ENCODE measurements at places on chromosomes 7 and 10. TPM values are rescaled to one million over a fixed set of nuclear protein-coding genes. Genes with fewer than 3 reads are reported as not detected.

Gene HOXA13
- not detected for total RNA-seq

Gene ANKRD30A
- total RNA-seq = not detected

Gene ASB13
- total RNA-seq = 14.1 TPM

Gene CYP2C19
- total RNA-seq = not detected

Gene COL13A1
- total RNA-seq = not detected

Gene ZNF736
- total RNA-seq = 21.8 TPM

Gene NUP205
- 57.8 TPM for total RNA-seq

GRCh38 chr7:104584620-104585019 is 256.2 kb downstream of the LHFPL3 start:
- H3K27ac ChIP-seq = no peak overlapping the region
- no peaks in the 10 kb centered on the region for H3K4me1 ChIP-seq
- no peaks in the 10 kb centered on the region for H3K27me3 ChIP-seq
- no peak for DNase-seq
- no peaks in the 10 kb centered on the region for H3K36me3 ChIP-seq
- H3K4me3 ChIP-seq = no peak overlapping the region

- no peak for DNase-seq
- no peaks in the 10 kb centered on the region for H3K27me3 ChIP-seq
- no peaks in the 10 kb centered on the region for H3K36me3 ChIP-seq
- no peak overlapping the region for H3K4me3 ChIP-seq
Measured at GRCh38 chr7:52615021-52615695, 420.3 kb upstream of the POM121L12 start.

- no peak for DNase-seq
- H3K27me3 ChIP-seq = no peaks in the 10 kb centered on the region
- no peak overlapping the region for H3K4me3 ChIP-seq
- H3K36me3 ChIP-seq = peaks cover 5% of the 10 kb centered on the region
- no peaks in the 10 kb centered on the region for H3K4me1 ChIP-seq
- no peak overlapping the region for H3K27ac ChIP-seq
Measured at GRCh38 chr7:133355325-133355708, 102.4 kb downstream of the EXOC4 start.

DNA sequence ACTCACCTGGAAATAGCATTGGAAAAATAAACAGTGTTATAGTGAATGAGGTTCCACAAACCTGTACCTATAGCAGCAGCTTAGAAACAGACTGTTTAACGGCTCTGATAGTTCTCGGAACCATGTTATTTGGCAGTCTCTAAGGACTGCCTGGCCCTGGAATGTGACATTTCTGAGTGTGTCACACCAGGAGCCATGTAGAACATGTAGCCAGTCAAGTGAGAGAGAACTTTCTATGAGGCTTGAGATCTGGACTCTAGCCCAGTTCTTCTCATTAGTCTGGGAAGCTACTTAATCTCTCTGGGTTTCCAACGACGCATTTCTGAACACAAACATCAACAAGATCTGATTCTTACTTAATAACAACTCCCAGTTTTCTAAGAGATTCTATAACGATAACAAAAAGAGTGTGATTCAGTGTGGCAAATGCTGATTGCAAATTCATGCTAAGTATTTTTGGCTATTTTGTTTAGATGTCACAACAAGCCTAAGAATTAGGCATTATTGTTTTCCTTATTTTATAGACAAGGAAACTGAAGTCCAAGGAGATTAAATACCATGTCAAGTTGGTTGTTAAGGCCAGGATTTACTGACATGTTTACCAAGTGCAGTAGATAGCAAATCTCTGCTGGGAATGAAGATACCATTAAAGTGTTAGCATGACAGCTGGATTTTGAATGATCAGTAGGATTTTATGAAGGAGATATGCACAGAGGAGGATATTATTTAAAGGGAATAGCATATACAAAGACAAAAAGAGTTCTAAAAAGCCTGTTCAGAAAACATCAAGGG is 47.2 kb downstream of the APBB1IP start:
- no peaks in the 10 kb centered on the region for H3K27me3 ChIP-seq
- H3K4me3 ChIP-seq = no peak overlapping the region
- H3K36me3 ChIP-seq = peaks cover 10% of the 10 kb centered on the region
- peaks cover 77% of the 10 kb centered on the region for H3K4me1 ChIP-seq
- no peak for DNase-seq

- no peaks in the 10 kb centered on the region for H3K36me3 ChIP-seq
- no peak for DNase-seq
- no peaks in the 10 kb centered on the region for H3K4me1 ChIP-seq
- no peak overlapping the region for H3K4me3 ChIP-seq
Measured at GRCh38 chr7:66732439-66732838, 8.1 kb upstream of the RABGEF1 start.

GRCh38 chr10:21810582-21811244 is 192.8 kb downstream of the DNAJC1 start:
- no peak overlapping the region for H3K4me3 ChIP-seq
- H3K4me1 ChIP-seq = no peaks in the 10 kb centered on the region
- H3K27ac ChIP-seq = no peak overlapping the region
- H3K27me3 ChIP-seq = no peaks in the 10 kb centered on the region

- H3K4me1 ChIP-seq = no peaks in the 10 kb centered on the region
- H3K36me3 ChIP-seq = peaks cover 20% of the 10 kb centered on the region
- H3K27ac ChIP-seq = no peak overlapping the region
- no peak for DNase-seq
- H3K4me3 ChIP-seq = no peak overlapping the region
- no peaks in the 10 kb centered on the region for H3K27me3 ChIP-seq
Measured at GRCh38 chr10:73076360-73077183, 20.1 kb downstream of the P4HA1 start.

DNA sequence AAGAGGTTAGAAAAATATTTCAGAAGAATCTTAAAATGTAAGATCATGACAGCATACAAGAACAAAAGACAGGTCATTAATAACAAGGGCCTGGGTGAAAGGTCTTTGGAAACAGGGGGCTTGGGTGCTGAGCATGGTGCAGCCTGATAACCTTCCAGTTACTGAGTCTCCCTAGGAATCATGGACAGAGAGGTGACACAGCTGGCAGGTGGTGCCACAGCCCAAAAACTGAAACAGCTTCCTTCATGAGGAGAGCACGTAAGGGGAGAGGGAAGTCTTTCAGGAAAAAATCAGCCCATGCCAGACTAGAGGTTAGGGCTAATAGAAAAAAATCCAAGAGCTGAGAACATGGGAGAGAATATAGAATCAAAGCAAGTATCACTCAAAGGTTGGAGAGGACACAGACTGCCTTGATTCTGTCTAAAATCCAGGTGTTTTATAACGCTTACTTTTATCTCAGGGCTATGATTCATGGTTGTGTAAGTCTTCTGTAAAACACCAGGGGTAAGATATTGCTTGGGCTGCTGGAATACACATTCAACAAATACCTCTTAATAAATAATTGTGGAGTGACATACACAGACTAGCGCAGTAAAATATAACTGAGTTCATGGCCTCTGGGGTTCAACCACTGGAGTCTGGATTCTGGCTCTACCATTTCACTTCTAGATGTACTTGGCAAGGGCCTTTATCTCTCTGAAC is 88.1 kb downstream of the SEMA3C start:
- H3K27me3 ChIP-seq = no peaks in the 10 kb centered on the region
- H3K27ac ChIP-seq = no peak overlapping the region
- no peaks in the 10 kb centered on the region for H3K36me3 ChIP-seq
- no peaks in the 10 kb centered on the region for H3K4me1 ChIP-seq
- DNase-seq = no peak

DNA sequence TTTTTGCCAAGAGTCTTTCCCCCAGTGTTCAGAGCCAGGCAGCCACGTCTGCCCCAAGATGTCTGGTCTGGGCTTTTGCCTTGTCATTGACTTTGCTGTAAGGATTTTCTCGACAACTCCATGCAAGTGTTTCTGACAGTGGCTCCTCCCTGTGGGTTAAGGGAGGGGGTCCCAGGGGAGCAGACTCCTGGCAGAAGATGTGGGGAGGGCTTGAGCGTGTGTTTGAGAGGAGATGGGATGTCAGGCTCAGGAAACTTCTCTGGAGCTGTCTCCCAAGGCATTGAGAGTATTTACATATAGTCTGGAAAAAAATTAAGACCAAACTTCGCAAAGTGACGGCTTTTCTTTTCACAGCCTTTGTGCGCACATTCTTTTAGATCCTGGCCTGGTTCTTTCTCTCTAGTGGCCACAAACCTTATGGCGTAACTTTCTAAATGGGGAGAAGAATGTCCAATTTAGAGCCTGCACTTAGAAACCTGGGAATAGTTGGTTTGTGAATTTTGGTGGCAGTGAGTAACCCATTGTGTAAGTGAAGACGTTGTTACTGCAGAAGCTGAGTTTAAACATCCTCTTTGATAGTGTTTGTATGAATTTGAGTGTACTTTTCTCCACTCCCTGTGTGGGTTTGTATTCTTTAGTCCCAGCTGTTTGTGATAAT is 201.5 kb downstream of the LRMDA start:
- no peak for DNase-seq
- H3K36me3 ChIP-seq = no peaks in the 10 kb centered on the region
- H3K4me3 ChIP-seq = no peak overlapping the region
- H3K4me1 ChIP-seq = no peaks in the 10 kb centered on the region
